Activated CD8-positive, alpha-beta memory T cell treated with anti-CD3 and anti-CD28 coated beads for 4 hours (primary cell): ENCODE measurements at places on chromosomes 7 and 10.

- no peak for DNase-seq
These were observed 28.4 kb downstream of the ZNF33A start for GRCh38 chr10:38038932-38039245.

- no peak for DNase-seq
These were observed 715.7 kb downstream of the GRID1 start for GRCh38 chr10:85650791-85651496.

DNA sequence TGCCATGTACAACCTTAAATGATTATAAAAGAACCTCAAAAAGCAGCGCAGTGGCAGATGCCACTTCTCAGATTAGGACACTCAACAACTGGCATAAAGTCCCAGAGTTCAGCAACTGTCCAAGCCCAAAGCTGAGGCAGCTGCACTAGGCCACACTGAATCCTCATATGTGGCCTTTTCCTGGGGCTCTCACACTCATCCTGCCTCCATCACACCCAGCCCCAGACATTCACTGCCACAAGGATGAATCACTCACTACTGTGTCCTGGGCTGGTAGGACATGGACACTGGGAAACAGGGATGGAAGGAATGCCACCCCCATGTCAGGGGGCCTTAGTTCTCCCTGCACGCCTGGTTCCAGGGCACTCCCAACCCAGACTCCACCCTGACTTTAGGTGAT, 547.7 kb downstream of the TNS3 start:
- DNase-seq: no peak

- no peak for DNase-seq
These were observed 64.2 kb downstream of the LRMDA start for GRCh38 chr10:75495434-75496190.

GRCh38 chr10:74381291-74381853, 230.4 kb downstream of the ADK start:
- DNase-seq: no peak

GRCh38 chr7:156479596-156479995, 161.0 kb upstream of the RNF32 start:
- no peak for DNase-seq

DNA sequence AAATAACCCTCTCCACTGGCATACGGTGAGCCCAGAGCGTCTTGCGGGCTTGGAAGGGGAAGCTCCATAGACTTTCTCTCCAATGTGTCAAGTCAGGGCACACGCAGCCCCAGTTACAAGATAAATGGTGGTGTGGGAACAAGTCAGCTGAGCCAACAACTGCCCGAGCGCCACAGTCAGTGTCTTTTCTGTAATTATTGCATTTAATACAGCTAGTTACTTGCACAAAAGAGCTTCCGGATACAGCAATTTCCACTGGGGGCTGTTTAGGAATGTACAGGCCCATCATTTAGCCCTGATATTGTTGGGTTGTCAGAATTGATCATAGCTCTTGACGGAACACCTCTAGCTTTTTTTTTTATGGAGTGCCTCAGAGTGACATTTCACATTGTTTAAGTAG, 193.5 kb upstream of the SP8 start:
- DNase-seq: no peak

DNA sequence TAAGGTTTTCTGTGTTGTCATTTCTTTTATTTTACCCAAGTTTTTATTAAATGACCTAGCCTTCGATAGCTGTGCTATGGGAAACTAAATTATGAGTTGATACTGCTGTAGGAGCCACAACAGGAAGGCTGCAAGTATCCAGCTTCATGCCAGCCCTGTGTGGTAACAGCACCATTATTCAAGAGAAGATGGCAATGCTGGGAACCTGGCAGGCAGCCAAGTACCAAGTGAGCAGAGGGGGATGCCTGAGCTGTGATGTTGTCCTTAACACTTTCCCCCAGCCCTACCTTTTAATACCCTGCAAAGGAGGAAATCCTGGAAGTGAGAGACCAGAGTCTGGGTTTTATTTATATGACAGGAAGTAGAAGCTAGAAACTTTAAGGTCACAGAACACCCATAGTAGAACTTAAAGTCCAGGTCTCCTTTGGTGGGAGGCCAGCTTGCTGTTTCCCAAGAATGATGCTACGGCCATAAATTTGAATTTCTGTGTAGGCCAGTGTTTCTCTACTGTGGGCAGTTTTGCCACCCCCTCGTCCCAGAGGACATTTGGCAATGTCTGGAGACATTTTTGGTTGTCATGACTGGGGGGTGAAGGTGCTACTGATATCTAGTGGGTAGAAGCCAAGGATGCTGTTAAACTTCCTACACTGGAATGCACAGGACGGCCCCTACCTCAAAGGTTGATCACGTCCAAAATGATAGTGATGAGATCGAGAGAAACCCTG, 9.2 kb upstream of the ATXN7L1 start:
- DNase-seq: no peak

DNA sequence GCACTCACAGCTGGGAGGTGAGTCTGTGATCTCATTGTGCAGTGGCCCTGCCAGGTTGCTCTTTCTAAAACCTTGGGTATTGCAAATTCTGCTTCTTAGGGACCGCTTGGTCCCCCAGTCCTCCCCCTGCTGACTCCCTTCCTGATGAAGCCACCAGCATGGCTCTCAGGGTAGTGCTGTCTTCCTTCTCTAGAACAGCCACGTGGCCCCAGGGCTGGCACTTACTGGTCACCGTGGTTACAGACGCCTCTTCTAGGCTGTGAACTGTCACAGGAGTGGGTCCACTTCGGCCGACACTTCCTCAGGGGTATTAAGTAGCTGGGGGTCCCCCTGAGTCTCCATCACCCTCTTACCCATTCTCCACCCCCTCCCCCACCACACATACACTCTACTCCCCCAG, 2.7 kb upstream of the HTRA1 start:
- no peak for DNase-seq

GRCh38 chr7:151025924-151026671, 1.8 kb upstream of the ATG9B start:
- DNase-seq: no peak

- no peak for DNase-seq
These were observed 122.1 kb upstream of the EFCAB10 start for GRCh38 chr7:105703207-105703930.

GRCh38 chr10:68290736-68291135, 41.1 kb upstream of the HNRNPH3 start:
- DNase-seq: no peak

- no peak for DNase-seq
These were observed 80.3 kb downstream of the PIP4K2A start for GRCh38 chr10:22634093-22634492.

- DNase-seq: no peak
These were observed 95.8 kb downstream of the SEMA3C start for GRCh38 chr7:80823057-80823456.

DNA sequence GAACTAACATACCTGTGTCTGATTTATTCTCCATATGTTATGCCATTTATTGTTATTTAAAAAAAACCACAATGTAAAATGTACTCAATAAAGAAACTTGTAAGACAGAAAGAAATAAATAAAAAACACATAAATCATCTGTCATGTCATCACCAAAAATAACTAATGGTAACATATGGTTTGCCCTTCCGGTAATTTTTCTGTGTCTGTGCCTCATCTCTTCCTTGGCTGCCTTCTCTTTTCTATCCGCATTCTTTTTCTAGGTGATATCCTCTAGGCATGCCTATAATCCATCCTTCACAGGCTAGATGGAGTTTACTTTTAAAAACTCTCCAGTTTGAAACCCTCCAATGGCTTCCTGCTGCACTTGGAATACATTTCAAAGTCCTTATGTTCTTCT, 304.0 kb upstream of the ETV1 start:
- DNase-seq: no peak

- DNase-seq: no peak
These were observed 151.5 kb downstream of the ANK3 start for GRCh38 chr10:60237977-60238758.

DNA sequence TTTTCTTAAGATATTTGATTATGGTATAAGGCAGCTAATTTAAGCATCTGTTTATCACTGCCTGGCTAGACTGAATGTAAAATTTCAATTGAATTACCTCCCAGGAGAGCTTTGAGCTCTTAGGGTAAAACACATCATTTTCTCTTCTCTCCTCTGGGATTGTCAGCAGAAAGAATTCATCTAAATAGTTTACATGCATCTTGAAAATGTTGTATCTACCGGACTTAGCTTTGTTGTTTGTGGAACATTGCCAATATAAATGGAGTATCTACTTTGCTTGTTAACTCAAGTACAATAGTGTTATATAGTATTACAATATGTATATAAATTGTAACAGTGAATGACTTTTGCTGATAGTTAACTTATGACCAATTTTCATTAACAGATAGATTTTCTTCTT, 73.3 kb downstream of the TAF3 start:
- DNase-seq: no peak
